ENCODE measurements at places on chromosomes 12 and 14. TPM values are rescaled to one million over a fixed set of nuclear protein-coding genes. Genes with fewer than 3 reads are reported as not detected.

GRCh38 chr14:44613061-44613712 is 106.1 kb upstream of the FSCB start:
- no peak for DNase-seq

- no peak for DNase-seq
Observed at GRCh38 chr14:71713451-71713850, 218.8 kb upstream of the RGS6 start.

DNA sequence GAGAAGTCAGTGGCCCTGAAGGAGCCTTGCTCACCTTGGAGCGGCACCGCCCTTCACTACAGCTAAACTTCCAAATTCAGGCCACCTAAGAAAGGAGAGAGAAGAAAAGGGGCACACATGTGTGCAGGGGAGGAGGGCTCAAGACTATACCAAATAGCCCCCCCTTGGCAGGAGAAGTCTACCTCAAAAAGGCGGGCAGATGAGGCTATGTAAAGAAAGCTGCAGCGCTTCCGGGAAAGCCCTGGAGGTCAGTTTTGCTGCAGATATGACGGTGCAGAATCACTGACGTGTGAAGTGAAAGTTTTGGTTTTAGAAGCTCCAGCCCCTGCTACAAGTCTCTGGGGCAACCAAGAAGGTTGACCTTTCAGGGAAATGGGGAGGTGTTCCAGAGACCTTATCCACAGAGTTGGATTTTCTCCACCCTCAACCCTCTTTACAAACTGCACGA is 48.2 kb upstream of the PNMA1 start:
- peak; percentile 48 for DNase-seq

- no peak for DNase-seq
Observed at GRCh38 chr12:32230613-32230993, 124.0 kb downstream of the BICD1 start.

- DNase-seq: peak; percentile 22
Observed at GRCh38 chr12:44193281-44193680, 357.4 kb downstream of the TMEM117 start.

DNA sequence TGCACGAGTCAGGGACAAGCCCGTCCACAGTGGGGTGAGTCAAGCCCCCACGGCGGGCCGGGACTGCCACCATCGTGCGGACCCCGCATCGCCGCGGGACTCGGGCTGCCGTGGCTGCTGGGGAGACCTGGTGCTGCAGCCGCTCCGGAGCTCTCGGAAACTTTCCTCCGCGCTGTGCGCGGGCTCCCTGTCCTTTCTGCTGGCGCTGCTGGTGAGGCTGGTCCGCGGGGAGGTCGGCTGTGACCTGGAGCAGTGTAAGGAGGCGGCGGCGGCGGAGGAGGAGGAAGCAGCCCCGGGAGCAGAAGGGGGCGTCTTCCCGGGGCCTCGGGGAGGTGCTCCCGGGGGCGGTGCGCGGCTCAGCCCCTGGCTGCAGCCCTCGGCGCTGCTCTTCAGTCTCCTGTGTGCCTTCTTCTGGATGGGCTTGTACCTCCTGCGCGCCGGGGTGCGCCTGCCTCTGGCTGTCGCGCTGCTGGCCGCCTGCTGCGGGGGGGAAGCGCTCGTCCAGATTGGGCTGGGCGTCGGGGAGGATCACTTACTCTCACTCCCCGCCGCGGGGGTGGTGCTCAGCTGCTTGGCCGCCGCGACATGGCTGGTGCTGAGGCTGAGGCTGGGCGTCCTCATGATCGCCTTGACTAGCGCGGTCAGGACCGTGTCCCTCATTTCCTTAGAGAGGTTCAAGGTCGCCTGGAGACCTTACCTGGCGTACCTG is 1.1 kb downstream of the PDE3A start:
- DNase-seq: no peak

DNA sequence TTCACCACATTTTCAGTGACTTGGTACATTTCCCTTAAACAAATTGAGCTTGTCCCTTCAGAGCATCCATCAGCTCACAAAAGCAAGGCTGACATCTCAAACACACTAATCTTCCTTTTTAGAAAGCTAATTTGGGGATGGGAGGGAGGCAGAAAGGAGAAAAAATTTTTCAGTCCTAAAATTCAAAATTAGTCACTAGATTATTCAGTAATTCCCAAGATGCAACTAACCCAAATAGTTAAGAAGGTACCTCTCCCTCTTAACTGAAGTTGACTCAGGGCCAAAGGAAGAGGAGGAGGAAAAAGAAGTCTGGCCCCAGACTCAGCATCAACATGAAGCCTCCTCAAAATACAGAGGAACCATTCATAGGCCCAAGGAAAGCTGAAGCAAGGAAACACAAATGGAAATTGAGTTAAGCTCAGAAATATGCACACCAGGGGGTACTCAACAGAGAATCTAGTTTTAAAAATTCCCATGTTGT is 21.7 kb downstream of the CBX5 start:
- DNase-seq: no peak

DNA sequence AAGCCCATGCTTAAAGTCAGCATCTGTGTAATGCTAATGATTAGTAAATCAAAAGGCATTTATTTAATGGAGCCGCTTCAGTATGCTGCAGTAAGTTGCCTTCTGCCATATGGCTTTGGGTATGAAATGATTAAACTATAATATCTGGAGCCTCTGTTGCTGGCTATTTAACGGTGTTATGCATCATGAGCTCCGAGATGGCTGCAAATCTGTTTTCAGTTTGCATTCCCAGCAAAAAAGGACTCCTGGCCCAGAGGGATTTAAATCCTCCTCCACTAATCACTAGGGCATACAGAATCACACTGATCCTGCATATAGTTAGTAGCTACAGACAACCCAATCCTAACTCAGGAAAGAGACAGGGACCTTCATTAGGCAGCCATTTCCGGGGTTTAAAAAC is 171.5 kb upstream of the EEA1 start:
- DNase-seq: no peak

GRCh38 chr12:84929501-84929900 is 16.9 kb upstream of the SLC6A15 start:
- no peak for DNase-seq

DNA sequence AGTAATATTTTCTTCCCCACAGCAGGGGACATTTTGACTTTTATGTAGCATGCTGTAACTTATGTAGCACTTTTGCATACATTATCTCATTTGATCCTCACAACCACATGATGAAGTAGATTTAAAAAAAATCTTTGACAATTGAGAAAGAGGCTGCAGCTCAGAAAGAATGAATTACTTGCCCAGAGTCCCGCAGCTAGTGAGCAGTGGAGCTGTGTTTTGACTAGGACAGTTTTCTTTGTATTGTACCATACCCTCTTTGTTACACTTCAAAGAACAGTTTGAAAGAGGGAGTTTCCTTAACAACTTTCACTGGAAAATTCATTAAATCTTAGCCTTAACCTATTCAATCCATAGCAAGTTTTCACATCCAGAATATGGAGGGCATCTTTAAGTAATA is 58.6 kb downstream of the SYNE2 start:
- no peak for DNase-seq

DNA sequence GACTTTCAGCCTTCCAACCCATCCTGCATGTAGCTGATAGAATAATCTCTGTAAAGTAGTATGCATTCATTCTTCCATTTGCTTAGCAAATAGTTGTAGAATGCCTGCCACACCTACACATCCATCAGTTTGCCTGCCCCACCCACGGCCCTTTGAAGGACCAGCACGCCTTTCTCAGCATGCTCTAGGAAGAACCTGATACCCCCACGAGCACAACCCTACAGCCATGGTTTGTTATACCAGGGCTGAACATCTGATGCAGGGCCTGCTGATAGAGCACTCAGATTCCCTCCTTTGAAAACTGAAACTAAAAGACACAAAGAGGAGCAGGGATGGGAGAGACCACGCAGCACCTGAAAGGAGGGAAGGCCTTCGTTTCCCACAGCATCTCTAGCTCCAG is 205.1 kb downstream of the ANO2 start:
- no peak for DNase-seq

- DNase-seq: no peak
Observed at GRCh38 chr12:29737644-29738043, 46.1 kb downstream of the TMTC1 start.

DNA sequence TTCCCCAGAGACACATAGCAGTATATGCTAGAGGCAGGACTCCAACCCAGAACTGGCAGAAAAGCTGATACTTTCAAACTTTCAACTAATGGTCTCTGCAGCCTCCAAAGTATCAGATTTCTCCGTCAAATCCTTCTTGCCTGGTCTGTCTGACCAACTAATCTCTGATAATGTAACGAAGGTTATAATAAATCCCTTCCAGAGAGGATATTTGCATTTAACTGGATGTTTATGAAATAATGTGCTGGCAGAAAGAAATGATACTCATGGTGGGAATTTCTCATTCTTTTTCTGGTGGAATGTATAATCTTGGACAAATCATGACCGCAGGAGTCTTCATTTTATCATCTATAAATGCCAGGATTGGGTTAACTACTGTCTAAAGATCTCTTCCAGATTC is 860.3 kb downstream of the DIO2 start:
- no peak for DNase-seq

- no peak for DNase-seq
Observed at GRCh38 chr12:4991801-4992200, 51.9 kb upstream of the KCNA5 start.

- no peak for DNase-seq
Observed at GRCh38 chr12:110921262-110921661, 883 bp upstream of the MYL2 start.

DNA sequence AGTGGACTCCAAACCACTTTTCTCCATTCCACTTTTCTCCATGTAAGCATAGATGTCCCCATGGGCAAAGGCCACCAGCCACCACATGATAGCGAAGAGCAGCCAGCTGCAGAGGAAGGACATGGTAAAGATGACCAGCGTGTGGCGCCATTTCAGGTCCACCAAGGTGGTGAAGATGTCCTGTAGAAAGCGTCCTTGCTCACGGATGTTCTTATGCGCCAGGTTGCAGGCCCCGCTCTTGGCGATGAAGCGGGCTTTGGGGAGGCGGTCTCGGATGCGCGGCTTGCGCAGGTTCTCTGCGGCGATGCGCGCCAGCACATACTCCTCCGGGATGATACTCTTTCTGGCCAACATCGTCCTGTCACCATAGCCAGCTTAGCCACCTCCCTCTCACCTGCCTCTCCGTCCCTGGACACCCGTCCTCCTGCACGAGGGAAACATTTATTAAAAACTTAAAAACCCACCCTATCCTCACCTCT is 1.2 kb downstream of the KCNJ8 start:
- DNase-seq: no peak

DNA sequence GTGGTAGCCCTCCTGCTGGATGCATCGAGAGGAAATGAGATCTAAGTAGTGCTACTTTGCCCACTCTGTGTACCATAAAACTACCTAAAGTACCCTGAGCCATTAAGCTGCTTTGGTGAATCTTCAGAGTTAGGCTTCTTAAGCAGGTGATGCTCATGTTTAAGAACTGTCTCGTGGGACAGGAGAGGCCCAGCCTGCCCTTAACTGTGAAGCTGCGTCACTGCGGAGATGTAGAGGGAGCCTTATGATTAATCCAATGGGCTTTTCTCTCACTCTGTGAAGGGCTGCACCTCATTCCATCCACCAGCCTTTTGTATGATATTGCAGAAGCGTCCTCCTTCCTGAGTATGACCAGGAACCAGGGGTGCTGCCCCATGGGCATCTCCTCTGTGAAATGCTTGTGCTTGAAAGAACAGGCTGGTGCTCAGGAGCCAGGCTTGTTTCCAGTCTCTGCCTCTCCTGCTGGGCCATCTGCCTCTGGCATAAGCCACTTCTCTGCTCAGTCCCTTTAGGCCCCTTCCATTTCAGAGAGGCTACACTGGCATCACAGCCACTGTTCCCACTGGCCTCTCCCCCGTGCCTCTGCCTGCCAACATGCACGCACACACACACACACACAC is 6.8 kb upstream of the CCDC177 start:
- DNase-seq: no peak

- peak; percentile 81 for DNase-seq
Observed at GRCh38 chr12:32266756-32267155, 132.6 kb upstream of the FGD4 start.

GRCh38 chr12:92065639-92066038 is 80.0 kb downstream of the BTG1 start:
- DNase-seq: no peak

GRCh38 chr14:39581474-39581873 is 149.2 kb upstream of the FBXO33 start:
- DNase-seq: peak; percentile 14

The SLC24A4 gene
- not detected for total RNA-seq

The BIN2 gene
- total RNA-seq: not detected

The DIO3 gene
- total RNA-seq: not detected

The BORCS5 gene
- total RNA-seq: 10.0 TPM

The OTUB2 gene
- 6.4 TPM for total RNA-seq

The SPTSSA gene
- 10.9 TPM for total RNA-seq

Measured in renal cortical epithelial cell (primary cell).